ENCODE measurements at places on chromosomes 2 and 18.

- DNase-seq = no peak
These were observed 51.8 kb downstream of the CTIF start for GRCh38 chr18:48590678-48591077.

GRCh38 chr18:1895456-1896185 is 675.7 kb downstream of the METTL4 start:
- no peak for DNase-seq

- DNase-seq = no peak
These were observed 63.0 kb downstream of the NPAS2 start for GRCh38 chr2:100882645-100883613.

GRCh38 chr18:79554321-79554720 is 125.3 kb upstream of the CTDP1 start:
- no peak for DNase-seq

GRCh38 chr2:84782717-84783442 is 98.0 kb downstream of the TRABD2A start:
- DNase-seq = peak; percentile 29

DNA sequence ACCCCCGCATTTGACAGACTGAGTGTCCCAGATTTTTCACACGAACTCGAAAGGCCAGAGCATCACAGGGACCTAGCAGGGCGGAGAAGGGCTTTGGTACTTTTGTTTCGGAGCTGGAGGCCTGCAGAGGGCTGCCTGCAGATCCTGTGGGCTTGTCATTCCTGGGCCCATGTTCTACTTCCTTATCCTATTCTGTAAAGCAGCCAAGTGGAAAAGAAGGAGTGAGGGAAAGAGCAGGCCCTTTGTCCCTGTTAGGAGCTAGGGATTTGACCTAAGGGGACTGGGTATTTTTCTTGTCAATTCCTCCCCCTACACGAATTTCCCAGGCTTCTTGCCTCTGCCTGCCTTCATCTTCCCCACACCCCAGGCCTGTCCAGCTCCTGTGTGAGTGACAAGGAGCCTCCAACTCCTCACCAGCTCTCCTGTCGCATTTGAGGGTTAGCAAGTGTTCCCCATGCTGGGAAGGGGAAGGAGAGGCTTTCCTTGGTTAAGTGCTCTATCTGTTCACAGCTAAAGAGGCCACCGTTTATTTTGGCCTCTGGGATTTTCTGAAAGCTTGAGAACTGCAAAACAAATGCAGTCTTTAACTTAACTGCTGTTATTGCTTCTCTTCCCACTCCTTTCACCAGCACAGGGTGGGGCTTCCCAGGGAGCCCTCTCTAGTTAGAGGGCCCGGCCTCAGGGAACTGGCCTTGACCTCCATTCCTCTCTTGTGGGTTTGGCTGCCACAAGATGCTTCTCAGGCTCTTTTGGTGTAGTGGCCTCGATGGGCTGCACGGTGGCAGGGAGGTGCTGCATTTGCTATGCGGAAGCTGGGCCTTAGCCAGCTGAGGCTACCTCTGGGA is 61.2 kb downstream of the SGPP2 start:
- no peak for DNase-seq

DNA sequence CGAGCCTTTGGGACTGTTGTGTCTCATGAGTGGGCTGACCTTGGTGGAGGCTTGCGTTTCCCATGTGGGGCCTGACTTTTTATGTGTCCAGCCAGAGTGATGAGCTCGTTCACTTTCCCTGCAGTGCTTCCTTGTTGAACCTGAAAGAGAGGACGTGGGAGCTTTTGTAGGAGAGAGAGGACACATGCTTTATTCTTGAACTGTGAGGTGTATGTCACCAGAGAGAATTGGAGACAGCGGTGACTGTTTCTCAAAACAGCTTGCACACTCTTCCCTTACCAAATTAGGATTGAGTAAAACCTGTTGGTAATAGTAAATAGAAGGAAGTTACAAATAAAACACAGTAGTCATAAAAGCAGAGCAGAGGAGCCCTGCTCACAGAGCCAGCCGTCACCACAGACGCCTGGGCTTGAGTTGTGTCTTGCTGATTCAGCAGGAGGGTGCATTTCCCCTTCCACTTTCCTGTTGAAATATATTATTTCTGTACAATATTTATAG is 60.7 kb downstream of the INPP4A start:
- DNase-seq = peak; percentile 27

- DNase-seq = no peak
These were observed 3.6 kb upstream of the KIAA2012 start for GRCh38 chr2:202069170-202070067.

DNA sequence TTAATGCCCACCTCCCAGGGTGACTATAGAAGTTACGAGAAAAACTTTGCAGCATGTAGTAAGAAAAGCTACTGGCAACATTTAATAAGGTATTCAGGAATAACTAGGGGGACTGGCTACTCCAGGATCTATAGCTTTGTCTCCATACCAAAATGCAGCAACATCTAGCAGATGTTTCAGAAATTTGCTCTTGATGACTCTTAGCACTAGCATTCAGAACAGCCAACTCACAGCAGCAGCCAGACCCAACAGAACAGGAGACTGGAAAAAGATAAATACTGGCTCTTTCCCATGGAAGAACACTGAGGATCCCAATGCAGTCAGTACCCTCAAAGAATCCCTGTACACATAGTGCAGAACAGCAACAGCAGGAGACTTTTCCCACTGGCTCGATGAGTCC is 105.0 kb downstream of the PRKRA start:
- no peak for DNase-seq

GRCh38 chr2:136117391-136117841 is 533 bp downstream of the CXCR4 start:
- DNase-seq = peak; percentile 59
